ENCODE measurements at places on chromosomes 4 and X.

- DNase-seq = no peak
Measured at GRCh38 chr4:38601244-38601915, 62.6 kb upstream of the KLF3 start.

DNA sequence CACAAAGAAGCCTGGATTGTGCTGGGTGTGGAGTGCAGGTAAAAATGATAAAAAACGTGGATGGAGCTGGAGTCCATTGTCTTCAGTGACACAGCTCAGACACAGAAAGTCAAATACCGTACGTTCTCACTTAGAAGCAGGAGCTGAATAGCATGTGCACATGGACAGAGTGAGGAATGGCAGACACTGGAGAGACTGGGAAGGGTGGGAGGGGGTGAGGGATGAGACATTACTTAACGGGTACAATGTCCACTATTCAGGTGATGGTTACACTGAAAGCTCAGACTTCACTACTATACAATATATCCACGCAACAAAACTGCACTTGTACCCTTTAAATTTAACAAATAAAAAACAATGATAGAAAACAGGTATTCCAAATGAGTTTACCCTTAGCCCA is 18.1 kb upstream of the IRAK1 start:
- no peak for DNase-seq

GRCh38 chrX:139566981-139567380 is 36.4 kb downstream of the F9 start:
- no peak for DNase-seq

DNA sequence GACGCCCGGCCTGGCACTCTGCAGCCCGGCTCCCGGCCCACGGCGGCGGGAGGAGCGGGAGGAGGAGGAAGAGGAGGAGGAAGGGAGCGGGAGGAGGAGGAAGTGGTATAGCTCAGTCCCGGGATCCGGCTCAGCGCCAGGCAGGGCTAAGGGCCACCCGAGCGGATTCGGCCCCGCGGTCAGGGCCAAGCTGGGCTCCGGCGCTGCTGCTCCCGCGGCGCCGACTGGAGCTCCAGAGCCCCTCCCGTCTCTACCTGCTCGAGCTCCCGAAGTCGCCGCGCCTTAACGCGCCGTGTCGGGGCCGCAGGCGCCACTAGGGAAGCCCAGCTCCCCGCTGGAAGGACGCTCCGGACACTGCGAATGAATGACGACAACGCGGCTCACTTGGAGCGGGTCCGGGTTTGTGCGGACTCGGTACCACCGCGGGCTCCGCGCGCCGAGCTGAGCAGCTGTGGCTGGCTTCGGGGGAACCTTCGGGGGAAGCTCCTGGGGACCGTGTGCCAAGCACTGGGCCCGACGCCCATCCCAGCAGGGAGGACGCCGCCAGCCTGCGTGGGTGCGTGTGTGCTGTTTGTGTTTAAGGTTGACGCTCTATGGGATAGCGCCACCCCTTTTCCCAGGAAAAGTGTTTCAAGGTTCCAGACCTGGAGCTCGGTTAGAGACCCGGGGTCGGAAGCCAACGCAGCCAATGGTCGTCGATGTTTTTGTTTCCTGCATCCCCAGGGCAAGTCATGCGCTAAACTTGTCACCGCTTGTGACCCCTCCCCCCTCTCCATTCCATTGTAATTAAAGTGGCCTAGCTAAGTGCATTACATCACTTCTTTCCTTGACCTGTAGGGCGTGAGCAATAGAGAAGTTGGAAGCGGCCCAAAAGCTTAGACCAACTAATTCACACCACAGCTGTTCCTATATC is at the start of gene TBC1D9:
Gene TBC1D9 (minus strand): TSS at position 67 of the 913 bp plus-strand sequence. CDS start 340 bp downstream, outside the sequence.
- no peak for DNase-seq

GRCh38 chrX:1679238-1679637 is 64.4 kb downstream of the ASMT start:
- no peak for DNase-seq

GRCh38 chr4:152988721-152989553 is 52.8 kb downstream of the FHDC1 start:
- DNase-seq = no peak

Measured in activated CD8-positive, alpha-beta memory T cell treated with anti-CD3 and anti-CD28 coated beads for 1 hour (primary cell).